Smooth muscle cell of the brain vasculature (primary cell): ENCODE measurements at places on chromosomes 1 and 21.

- no peak for DNase-seq
Measured at GRCh38 chr1:54161495-54162168, 8.8 kb upstream of the CDCP2 start.

DNA sequence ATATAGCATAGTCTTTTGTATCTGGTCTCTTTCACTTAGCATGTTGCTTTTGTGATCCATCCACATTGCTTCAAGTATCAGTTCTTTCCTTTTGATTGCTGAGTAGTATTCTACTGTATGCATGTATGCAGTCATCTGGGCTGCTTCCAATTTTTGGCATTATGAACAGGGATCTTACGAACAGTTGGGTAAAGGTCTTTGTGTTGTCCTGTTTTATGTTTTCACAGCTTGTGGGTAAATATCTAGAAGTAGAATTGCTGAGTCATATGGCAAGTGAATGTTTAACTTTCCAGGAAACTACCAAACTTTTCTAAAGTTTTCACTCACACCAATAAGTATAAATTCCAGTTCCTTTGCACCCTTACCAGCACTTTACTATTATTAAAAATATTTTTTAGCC, 60.9 kb downstream of the LHX4 start:
- peak; percentile 23 for DNase-seq

- DNase-seq, result no peak
Measured at GRCh38 chr1:194078765-194079164, 892.4 kb upstream of the B3GALT2 start.

DNA sequence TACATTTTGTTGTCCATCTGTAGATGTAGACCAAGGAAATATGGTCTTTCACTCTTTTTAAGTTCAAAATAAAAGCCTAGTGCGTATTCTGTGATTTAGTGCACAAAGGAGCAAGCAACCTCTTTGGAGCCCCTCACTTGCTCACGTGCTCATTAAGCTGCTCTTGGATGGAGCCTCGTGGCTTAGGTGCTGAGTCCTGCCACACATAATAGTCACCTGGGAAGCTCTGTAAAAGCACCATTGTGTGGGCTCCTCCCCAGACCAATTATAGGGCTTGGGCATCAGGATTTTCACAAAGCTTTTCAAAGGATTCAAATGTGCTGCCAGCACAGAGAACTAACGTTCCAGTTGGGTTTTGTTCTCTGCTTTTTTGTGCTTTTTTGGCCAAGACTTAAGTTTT, 85.0 kb downstream of the PCP4 start:
- DNase-seq, result no peak

DNA sequence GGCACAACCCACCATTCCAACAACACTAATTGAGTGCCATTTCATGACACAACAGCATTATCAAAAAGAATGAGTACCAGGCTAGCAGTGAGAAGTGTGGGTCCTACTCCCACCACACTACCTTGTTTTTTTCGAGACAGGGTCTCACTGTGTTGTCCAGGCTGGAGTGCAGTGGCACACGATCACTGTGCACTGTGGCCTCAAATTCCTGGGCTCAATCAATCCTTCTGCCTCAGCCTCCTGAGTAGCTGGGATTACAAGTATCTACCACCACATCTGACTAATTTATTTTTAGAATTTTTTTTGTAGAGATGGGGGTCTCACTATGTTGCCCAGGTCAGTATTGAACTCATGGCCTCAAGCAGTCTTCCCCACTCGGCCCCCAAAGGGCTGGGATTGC, 30.7 kb downstream of the CD247 start:
- no peak for DNase-seq

DNA sequence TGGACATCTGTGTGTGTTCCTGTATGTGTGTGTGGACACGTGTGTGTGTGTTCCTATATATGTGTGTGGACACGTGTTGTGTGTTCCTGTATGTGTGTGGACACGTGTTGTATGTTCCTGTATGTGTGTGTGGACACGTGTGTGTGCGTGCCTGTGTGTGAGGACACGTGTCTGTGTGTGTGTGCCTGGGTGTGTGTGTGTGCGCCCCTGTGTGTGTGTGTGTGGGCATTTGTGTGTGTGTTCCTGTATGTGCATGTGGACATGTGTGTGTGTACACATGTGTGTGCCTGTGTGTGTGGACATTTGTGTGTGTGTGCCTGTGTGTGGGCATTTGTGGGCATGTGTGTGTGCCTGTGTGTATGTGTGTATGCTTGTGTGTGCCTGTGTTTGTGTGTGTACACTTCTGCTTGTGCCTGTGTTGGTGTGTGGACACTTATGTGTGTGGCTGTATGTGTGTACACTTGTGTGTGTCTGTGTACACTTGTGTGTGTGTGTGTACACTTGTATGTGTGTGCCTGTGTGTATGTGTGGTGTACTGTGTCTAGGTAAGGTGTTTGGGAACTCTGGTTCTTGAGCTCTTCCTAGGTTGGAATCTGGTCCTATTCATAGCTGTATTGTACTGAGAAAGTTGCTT, 3.7 kb upstream of the IGSF21 start:
- no peak for DNase-seq

DNA sequence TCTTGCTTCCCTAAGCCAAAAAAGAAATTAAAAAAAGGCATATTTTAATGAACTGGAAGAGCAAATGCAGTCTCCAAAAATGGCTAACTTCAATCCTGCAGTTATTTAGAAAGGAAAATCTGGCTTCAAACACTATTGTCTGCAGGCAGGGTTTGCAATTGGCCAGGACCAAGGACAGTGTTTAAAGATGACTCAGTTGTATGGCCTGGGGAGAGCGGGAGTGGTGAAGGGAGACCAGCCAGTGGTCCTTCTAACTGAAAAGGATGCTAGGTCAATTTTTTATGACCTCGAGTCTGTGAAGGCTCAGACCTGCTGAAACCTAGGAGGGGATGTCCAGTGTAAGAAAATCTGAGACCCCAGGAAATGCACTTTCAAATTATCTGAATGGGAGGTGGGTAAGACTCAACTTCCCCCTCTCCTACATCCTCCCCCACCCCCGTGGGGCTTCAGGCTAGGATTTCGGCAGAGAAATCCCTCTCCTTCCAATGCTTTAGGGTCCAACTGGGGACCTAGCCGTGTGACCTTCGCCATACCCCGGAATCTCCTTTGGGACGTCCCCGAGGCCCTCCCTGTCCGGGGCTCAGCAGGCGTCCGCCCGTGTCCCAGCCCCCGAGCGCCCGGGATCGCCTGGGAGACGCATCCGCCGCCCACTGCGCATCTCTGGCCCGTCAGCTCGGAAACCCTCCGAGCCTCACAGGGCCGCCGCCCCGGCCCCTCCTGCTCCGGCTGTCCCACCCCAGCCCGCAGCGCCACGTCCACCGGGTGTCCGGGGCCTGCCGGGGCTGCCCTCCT, 602 bp upstream of the RIMKLA start:
- no peak for DNase-seq

DNA sequence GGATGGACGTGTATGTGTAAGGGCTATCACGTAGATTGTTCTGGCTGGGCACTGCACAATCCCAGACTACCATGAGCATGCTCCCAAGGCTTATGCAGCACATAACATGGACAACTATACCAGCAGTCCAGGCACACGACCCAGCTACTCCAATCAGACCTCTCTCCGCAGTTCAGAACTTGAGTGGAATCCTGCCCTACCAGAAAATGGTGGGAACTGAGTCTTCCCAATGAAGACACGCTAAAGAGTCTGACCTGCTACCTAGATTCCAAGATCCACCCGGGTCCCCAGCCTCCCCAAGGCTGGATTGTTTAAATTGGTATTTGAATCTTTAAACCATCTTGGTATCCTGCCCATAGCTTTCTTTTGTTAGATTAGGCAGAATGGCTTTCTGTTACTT, 251.3 kb upstream of the KAZN start:
- DNase-seq, result no peak

DNA sequence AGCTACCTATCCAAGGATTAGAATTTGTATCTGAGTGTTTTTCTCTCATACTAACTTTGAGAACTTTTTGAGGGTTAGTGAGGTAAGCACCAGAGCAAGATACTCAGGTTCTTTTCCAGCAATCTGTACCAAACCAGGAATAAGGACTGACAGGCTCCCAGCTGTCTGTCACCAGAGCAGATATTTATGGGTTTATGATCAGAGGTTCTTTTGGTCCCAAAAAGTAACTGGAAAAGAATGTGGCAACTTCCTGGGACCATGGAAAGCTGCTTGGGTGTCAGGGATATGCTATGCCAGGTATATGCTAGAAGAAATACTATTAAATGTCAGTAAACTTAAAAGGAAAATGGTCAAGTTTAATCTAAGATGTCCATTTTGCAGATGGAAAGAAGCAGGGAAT, 75.7 kb upstream of the ZNF326 start:
- no peak for DNase-seq

- DNase-seq, result peak; percentile 18
Measured at GRCh38 chr1:154155251-154155650, 378 bp upstream of the NUP210L start.

DNA sequence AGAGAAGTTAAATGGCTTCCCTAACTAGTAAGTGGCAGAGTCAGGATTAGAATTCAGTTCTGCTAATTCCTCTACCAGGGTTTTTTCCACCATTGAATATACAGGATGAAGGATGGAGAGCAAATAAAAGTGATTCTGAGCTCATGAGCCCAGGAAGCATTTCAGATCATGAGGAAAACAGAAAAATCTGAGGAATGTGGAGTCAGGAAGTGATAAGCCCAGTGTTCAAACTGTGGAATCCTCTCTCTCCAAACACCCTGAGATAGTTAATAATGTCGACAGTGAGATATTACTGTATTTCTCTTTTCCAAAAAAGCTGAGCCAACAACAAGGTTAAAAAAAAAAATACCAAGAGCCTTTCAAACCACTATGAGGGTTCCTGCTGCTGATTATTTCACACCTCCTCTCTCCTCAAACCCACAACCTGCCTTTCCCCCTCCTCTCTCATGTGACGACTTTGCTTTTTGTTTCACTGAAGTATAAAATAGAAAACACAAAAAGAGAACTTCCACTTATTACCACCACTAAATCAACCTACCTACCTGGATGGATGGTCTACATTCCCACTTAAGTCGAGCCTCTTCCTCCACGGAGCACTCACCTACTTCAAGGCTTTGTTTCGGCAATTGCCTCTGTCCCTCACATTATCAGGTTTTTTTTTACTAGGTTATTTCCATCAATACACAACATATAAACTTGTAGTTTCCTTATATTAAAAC, 8.9 kb downstream of the SLAMF1 start:
- no peak for DNase-seq

- DNase-seq, result no peak
Measured at GRCh38 chr1:226666692-226667091, 72.4 kb downstream of the ITPKB start.

- no peak for DNase-seq
Measured at GRCh38 chr1:59292562-59292961, 4.3 kb upstream of the FGGY start.

GRCh38 chr1:26578167-26578566, 48.6 kb downstream of the RPS6KA1 start:
- no peak for DNase-seq

DNA sequence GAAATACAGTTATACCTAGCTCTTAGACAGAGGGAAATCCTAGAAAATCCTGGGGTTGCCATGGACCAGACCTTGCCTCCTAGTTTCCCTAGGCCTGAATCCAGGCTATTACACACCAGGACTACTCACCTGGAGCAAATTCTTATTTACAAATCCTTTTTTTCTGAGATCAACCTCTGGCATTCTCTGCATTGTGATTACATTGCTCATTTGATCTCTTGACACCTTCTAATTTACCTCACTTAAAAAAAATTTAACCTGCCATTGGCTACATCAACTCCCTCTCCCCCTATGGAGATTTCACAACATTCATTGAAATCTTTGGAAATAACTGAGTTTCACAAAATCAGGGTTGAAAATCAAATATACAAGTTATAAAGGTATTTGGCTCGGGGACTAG, 2.9 kb upstream of the C1orf105 start:
- no peak for DNase-seq

GRCh38 chr1:17826165-17826488, 71.0 kb downstream of the ACTL8 start:
- no peak for DNase-seq

DNA sequence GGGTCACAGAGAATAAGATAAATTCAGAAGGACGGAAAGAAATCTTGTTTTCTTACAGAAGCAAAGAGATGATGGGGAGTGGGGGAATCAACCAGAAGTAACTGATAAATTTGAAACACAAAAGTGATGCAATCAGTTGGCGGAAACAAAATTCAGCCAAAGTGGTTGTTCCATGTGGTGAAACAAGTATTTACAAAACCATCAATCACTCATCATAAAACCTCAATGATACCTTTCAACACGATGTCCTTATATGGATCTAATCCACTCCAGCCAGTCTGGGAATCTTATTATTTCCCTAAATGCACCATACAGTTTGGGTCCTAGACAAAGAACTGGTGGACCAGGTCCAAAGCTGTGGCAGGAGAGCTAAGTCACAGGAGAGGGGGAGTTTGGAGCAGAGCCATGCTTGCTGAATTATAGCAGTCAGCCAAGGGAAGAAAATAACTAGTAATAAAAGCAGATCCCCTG, 303.8 kb upstream of the LRRC7 start:
- DNase-seq, result no peak

GRCh38 chr1:170010443-170010842, 64.1 kb downstream of the KIFAP3 start:
- no peak for DNase-seq

DNA sequence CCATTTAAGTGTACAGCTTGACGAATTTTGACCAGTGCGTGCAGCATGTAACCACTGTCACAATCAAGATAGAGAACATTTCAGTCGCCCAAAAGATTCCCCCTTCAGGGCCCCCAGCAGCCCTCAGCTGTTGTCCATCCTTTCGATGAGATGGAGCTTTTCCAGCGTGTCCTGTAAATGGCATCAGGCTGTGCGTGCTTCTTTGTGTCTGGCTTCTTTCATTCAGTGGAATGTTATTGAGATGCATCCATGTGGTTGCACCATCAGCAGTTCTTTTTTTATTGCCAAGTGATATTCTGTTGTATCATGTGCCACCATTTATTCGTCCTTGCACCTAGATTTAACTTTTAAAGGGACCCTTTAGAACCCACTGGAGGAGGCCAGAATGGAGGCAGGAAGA, 21.9 kb downstream of the UBE2Q1 start:
- no peak for DNase-seq
